Esophagus squamous epithelium (tissue), 5 donors: ENCODE measurements at places on chromosomes 16 and 17. TPM values are rescaled to one million over a fixed set of nuclear protein-coding genes. Genes with fewer than 3 reads are reported as not detected.

DNA sequence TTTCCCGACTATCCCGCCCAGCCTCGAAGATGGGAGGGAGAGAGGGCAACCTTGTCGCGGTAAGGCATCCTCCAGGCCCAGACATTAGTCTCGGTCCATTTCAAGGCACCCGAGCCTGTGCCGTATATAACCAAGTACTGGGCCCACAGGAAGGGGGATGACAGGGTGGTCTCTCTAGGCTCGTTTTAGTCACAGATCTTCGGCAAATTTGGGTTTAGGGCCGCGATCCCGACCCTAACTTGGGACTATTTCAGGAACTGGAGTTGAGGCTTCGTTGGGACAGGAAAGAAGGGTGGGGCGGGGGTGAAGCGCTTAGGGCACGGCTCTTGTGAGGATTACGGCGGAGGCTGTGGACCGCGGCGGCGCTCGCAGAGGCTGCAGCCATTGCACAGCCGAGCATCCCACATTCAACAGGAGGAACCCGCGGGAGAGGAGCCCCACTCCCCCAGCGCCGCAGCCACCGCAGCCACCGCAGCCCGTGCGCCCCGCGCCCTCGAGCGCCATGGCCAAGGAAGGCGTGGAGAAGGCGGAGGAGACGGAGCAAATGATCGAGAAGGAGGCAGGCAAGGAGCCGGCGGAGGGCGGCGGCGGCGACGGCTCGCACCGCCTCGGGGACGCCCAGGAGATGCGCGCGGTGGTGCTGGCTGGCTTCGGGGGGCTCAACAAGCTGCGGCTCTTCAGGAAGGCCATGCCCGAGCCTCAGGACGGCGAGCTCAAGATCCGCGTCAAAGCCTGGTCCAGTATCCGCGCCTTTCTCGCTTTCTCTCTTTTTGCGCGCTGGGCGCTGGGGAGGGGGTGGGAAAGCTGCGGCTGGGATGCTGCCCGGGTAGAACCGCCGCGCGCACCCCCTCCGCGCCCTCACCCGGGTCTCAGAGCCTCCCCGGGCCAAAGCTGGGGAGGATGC lies at the start of gene VAT1L:
Gene VAT1L, plus strand, starts transcription at position 384 of the 904 bp plus-strand sequence. Its CDS starts 119 bp downstream, at position 503.
- H3K4me3 ChIP-seq, result peak within 1 kb of the TSS; percentile 20
- H3K27me3 ChIP-seq, result peaks cover 84% of the 10 kb centered on the region
- peaks cover 18% of the 10 kb centered on the region for H3K4me1 ChIP-seq
- H3K27ac ChIP-seq, result no peak within 1 kb of the TSS

DNA sequence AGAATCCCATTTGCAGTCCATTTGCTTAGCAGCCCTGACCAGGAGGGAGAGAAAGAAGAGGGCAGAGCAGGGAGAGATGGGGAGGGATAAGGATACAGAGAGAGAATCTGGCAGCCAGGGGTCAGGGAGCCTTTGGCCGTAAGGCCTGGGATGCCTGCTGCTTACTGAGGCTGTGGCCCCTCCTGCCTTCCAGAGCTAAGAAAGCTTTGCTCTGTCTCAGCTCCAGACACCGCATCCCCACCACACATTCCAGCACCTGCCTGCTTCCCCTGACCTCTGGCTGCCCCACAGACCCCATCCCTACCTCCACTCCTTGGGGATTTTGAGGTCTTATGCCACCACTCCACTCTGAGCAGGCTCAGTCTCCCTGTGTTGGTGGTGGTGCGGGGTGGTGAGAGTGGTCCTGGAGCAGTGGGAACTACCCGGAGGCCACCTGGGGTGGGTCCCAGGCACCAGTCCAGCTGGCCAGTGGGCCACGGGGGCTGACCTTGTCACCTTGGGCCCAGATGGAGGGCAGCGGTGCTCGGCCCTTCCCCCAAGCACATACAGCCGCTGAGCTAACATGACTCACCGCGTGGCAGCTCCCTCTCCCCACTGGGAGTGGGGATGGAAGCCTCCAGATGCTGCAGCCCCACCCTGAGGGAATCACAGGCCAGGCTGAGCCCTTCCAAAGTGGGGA lies 58.3 kb downstream of the RAI1 start:
- no peaks in the 10 kb centered on the region for H3K27me3 ChIP-seq
- peak overlapping the region; percentile 91 for H3K27ac ChIP-seq
- H3K4me1 ChIP-seq, result peaks cover 71% of the 10 kb centered on the region
- no peak for DNase-seq
- no peak overlapping the region for H3K4me3 ChIP-seq
- no peaks in the 10 kb centered on the region for H3K36me3 ChIP-seq

DNA sequence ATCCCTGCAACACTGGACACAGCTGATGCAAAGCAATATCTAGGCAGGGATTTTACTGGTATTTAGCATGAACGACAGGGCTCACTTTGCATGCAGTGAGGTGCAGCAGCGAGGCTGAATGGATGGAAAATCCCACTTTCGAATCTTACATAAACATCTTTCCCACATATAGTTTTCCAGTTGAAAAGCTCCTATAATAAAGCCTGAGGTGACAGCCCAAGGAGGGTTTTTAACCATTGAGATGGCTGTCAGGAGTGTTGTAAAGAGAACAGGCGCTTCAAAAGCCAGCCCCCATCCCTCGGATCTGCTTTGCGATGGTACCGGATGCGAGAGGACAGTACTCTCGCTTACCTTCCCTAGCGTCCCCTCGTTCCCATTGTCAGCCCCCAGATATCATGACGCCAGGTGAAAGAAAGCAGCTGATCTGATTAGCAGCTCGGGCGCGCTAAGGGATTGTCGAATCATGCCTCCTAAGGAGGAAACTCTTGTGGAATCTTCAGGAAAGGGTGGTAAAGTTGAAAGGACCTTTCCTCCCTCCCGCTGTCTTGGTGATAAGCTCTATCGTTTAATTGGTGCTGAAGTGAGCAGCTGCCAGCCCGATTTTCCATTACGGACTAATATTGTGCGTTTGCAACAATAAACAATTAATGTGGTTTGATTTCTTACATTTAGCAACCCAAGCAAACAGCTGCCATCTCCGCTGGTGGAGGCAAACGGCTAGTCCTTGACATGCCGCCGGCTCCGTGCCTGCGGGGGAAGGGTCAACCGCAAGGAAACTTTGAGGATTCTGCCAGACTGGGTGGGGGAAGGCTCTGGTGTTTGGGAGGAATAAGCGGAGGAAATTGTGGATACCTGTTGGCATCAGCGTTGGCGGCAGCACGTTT lies 1.8 kb downstream of the CDH8 start:
- no peak overlapping the region for H3K27ac ChIP-seq
- no peak for DNase-seq
- no peaks in the 10 kb centered on the region for H3K4me1 ChIP-seq

- no peaks in the 10 kb centered on the region for H3K36me3 ChIP-seq
- no peak for DNase-seq
- H3K27ac ChIP-seq, result peak overlapping the region; percentile 80
- no peaks in the 10 kb centered on the region for H3K27me3 ChIP-seq
- H3K4me1 ChIP-seq, result peaks cover 35% of the 10 kb centered on the region
- H3K4me3 ChIP-seq, result peak overlapping the region; percentile 39
Measured at GRCh38 chr17:30472238-30472890, 4.8 kb upstream of the GOSR1 start.

DNA sequence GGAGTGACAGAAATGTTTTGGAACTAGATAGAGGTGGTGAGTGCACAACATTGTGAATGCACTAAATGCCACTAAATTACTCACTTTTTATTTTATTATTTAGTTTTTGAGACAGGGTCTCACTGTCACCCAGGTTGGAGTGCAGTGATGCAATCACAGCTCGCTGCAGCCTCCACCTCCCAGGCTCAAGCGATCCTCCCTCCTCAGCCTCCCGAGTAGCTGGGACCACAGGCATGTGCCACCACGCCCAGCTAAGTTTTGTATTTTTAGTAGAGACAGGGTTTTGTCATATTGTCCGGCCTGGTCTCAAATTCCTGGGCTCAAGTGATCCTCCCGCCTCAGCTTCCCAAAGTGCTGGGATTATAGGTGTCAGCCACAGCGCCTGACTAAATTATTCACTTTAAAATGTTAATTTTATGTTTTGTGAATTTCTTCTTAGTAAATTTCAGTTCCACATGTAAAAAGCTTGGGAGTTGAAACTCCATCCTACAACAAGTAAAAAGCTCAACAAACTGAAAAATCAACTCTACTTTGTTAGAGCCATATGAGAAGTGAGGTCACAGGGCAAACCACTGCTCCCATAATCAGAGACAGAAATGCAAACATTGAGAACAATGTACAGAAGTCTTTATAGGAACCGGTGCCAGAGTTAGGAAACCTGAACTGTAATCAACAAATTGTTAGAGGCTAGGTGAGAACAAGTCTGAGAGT lies 13.8 kb upstream of the SLC5A10 start:
- no peak overlapping the region for H3K4me3 ChIP-seq
- no peaks in the 10 kb centered on the region for H3K36me3 ChIP-seq

GRCh38 chr17:81402530-81402941 lies 7.3 kb downstream of the BAHCC1 start:
- peak overlapping the region; percentile 94 for H3K27ac ChIP-seq
- no peaks in the 10 kb centered on the region for H3K36me3 ChIP-seq
- H3K4me1 ChIP-seq, result peaks cover 56% of the 10 kb centered on the region
- H3K4me3 ChIP-seq, result peak overlapping the region; percentile 24
- no peaks in the 10 kb centered on the region for H3K27me3 ChIP-seq

DNA sequence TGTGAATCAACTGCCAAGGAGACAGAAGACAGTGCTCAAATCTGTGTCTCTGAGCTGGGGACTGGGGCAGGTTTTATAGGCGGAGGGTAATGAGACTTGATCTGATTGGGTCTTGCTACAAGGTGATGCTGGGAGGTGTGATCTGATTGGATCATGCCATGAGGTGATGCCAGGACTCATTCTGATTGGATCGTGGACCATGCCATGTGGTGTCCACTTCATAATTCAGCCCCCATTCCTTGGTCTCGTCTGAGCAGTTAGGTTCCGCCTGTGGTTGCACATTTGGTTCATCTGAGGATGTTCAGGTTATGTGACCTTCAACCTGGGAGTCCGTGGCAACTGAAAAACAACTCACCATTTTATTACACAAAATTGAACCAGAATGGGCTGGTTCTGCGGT lies 41.0 kb downstream of the OTOA start:
- H3K36me3 ChIP-seq, result no peaks in the 10 kb centered on the region
- no peak overlapping the region for H3K27ac ChIP-seq
- no peak overlapping the region for H3K4me3 ChIP-seq
- DNase-seq, result no peak
- H3K4me1 ChIP-seq, result no peaks in the 10 kb centered on the region

GRCh38 chr16:51405361-51405760 lies 254.3 kb upstream of the SALL1 start:
- DNase-seq, result no peak
- no peak overlapping the region for H3K27ac ChIP-seq
- H3K4me1 ChIP-seq, result no peaks in the 10 kb centered on the region
- H3K27me3 ChIP-seq, result no peaks in the 10 kb centered on the region

- peaks cover 7% of the 10 kb centered on the region for H3K4me1 ChIP-seq
- H3K36me3 ChIP-seq, result no peaks in the 10 kb centered on the region
Measured at GRCh38 chr17:83183145-83183948, 103.9 kb downstream of the METRNL start.

GRCh38 chr16:50253514-50253910 lies 12.8 kb upstream of the ADCY7 start:
- H3K4me1 ChIP-seq, result peaks cover 21% of the 10 kb centered on the region
- DNase-seq, result no peak
- no peaks in the 10 kb centered on the region for H3K27me3 ChIP-seq

GRCh38 chr17:68539548-68540467 lies 27.6 kb downstream of the PRKAR1A start:
- H3K4me1 ChIP-seq, result peaks cover 25% of the 10 kb centered on the region
- no peak overlapping the region for H3K27ac ChIP-seq
- H3K36me3 ChIP-seq, result peaks cover 67% of the 10 kb centered on the region
- no peak overlapping the region for H3K4me3 ChIP-seq

GRCh38 chr16:52367821-52368220 lies 179.1 kb downstream of the TOX3 start:
- no peaks in the 10 kb centered on the region for H3K4me1 ChIP-seq
- H3K27ac ChIP-seq, result no peak overlapping the region
- no peaks in the 10 kb centered on the region for H3K27me3 ChIP-seq
- DNase-seq, result no peak
- no peaks in the 10 kb centered on the region for H3K36me3 ChIP-seq

DNA sequence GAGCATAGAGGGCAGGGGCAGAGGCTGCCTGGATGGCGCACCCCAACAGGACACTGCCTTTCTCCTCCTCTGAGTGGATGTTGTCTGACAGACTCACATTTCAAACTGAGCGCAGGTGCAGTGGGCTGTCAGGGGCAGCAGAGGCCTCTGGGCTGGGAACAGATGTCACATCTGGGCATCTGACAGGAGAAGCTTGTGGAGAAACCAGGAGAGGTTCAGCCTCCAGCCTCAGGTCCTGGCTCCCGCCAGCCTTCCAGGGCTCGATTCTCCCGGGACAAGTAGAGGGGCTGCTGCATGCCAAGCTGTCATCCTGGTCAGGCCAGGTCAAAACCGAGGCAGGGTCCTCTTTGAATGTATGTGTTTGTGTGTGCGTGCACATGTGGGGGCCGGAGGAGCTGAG lies 67.7 kb upstream of the SDK2 start:
- H3K4me1 ChIP-seq, result no peaks in the 10 kb centered on the region
- no peaks in the 10 kb centered on the region for H3K36me3 ChIP-seq
- DNase-seq, result no peak
- H3K27ac ChIP-seq, result no peak overlapping the region

GRCh38 chr17:83018658-83019193 lies 60.7 kb upstream of the METRNL start:
- H3K36me3 ChIP-seq, result no peaks in the 10 kb centered on the region
- no peak overlapping the region for H3K4me3 ChIP-seq
- DNase-seq, result no peak
- H3K4me1 ChIP-seq, result no peaks in the 10 kb centered on the region

DNA sequence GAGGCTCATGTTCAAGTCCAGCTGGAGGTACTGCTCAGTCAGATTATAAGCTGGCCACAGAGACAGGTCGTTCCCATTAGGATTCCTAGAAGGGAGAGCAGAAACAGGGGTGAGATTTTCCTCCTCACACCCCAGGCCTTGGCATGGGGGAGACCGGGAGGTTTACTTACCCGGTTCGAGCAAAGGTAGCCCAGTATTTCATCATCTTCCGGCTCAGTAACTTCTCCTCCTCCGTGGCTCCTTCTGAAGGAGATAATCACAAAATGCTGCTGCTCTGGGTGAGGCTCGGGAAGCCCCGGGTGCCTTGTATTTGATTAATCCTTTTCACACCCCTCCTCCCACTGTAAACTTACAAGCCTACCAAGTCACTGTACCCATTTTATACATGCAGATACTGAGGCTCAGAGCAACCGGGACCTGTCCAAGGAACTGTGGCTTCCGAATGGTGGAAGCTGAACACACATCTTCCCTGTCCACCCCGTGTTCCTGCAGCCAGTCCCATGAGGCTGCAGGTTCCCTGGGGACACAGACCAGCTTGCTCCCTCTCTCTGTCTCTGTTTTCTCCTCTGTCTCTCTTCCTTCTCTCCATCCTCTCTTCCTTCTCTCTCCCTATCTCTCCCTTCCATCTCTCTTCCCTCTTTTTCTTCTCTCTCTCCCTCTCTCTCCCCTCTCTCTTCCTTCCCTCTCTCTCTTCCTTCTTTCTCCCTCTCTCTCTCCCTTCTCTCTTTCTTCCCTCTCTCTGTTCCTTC lies 13.9 kb upstream of the CES1 start:
- no peak overlapping the region for H3K4me3 ChIP-seq
- H3K27ac ChIP-seq, result no peak overlapping the region
- no peaks in the 10 kb centered on the region for H3K36me3 ChIP-seq
- no peaks in the 10 kb centered on the region for H3K27me3 ChIP-seq
- no peaks in the 10 kb centered on the region for H3K4me1 ChIP-seq

- H3K4me3 ChIP-seq, result no peak overlapping the region
- H3K4me1 ChIP-seq, result peaks cover 20% of the 10 kb centered on the region
- no peak overlapping the region for H3K27ac ChIP-seq
- H3K36me3 ChIP-seq, result no peaks in the 10 kb centered on the region
- no peak for DNase-seq
Measured at GRCh38 chr17:80647746-80648145, 103.1 kb downstream of the RPTOR start.

NUDT21 gene
- total RNA-seq, result 39.4 TPM

TCAP gene
- 0.15 TPM for total RNA-seq

MYH1 gene
- not detected for total RNA-seq

KRT40 gene
- 0.19 TPM for total RNA-seq

VAT1L gene
- not detected for total RNA-seq

NPIPA7 gene
- 9.0 TPM for total RNA-seq

HOXB4 gene
- 0.27 TPM for total RNA-seq

APOH gene
- total RNA-seq, result not detected
